ENCODE measurements at places on chromosomes 4 and X.
A peak's percentile ranks its signal among the peaks of the same experiment; 100 is the strongest.

DNA sequence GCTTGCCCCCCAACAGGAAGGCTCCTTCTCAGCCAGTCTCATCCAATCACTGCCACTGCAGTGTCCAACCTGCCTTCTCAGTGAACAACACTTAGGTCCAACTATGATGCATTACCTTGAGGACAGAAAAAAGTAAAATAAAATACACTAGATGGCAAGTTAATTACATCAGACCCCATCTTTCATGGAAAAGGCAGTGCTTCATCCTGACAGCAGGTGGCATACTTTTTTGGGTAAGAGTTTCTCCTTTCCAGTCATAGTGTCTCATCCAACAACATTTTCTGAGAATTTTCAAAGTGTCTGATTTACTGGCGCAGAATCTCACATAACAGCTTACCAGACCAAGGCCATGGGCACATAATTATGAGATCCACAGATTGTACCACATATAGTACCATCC is 1742.8 kb downstream of the PCDH7 start:
- DNase-seq, result no peak

GRCh38 chrX:20237864-20238263 is 28.8 kb downstream of the RPS6KA3 start:
- no peak for DNase-seq

GRCh38 chrX:53073115-53073586 is 9.0 kb upstream of the TSPYL2 start:
- DNase-seq, result no peak

GRCh38 chr4:113020966-113021365 is 28.5 kb upstream of the ANK2 start:
- DNase-seq, result no peak

- no peak for DNase-seq
Measured at GRCh38 chrX:13845721-13846378, 29.0 kb upstream of the GPM6B start.

DNA sequence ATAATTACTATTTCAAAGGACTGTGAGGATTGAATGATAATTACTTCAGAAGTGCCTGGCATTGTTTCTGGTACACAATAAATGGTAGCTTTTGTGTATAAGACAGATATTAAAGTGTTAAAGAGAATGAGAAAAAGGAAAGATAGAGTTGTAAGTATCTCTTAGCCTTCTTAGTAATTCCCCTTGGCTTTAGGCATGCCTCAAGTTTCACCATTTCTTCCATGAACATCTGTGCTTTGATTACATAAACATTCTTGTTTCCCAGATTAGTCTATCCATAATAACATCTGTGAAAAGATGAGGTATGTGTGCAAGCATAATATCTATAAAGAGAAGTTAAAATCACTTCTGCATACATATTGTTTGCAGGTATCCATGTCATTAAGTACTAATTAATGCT is 230.9 kb upstream of the TEX13A start:
- no peak for DNase-seq

DNA sequence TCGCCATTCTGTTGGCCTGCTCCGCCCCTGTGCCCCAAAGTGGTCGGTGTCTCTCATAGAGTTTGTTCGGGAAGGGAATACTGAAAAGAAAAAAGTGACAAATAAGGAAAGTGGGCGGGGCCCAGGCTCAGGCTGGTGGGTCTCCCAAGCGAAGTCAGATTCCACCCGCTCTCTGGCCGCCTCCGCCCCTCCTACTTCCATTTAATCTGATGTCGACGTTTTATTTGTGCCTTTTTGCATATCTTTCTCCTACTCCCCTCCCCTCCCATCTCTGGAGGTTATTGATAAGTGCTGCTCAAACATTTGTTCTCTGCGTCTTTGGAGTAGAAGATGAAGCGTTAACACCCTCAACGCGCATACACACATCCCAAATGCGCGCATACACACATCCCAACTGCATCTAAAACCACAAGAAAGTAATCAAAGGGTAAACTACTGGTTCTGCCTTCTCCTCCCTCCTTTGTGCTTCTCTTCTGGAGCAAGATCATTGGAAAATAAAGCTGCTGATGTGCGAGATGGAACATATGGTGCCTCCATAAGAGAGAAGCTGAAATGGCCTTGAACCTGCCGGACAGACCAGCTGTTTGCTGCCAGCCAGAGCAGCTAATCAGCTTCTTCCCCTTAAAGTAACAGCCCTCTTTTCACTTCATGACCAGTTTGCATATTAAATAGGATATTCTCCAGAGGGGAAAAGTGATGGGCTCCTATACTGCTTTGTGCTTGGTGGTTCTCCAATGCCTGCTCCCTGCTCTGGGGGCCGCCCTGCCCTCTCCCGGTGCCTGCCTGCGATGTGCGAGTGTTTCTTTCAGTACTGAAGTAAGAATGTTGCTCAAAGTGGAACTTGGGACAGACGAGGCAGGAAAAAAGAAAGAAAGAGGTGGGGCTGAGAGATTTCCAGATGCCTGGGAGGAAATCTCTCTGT is 3.1 kb downstream of the MAMLD1 start:
- no peak for DNase-seq

DNA sequence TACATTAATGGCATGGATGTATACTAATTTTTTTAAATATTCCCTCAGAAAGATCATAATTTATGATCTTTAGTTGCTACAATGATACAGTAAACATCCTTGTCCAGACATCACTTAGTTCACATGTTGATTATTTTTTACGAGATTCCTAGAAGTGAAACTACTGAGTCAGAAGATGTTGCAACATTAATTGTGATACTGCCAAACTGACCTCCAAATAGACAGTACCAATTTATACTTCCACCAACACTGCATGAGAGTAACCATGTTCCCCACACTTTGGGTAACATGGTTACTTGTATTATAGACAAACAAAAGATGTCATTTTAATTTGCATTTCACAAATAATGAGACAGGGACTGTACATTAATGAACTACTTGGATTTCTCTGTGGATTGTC is 19.6 kb downstream of the RCHY1 start:
- no peak for DNase-seq

DNA sequence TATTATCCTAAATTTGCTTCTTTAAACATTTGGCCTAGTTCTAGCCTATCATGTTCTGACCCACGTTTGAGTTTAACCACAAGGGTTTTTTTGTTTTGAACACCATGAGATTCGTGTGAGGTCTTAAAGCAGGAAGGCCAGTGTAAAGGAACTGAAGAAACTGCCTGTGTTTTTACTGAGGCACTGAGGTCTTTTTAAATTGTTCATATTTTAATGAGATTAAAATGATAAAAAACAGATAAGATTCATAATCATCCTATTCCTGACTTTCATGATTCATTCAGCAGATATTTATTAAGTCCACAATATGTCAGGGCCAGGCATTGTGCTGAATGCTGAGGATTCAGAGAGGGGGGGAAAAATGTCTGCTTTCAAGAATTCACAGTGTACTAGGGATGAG is 3.2 kb downstream of the RPS6KA3 start:
- DNase-seq, result peak; percentile 47

DNA sequence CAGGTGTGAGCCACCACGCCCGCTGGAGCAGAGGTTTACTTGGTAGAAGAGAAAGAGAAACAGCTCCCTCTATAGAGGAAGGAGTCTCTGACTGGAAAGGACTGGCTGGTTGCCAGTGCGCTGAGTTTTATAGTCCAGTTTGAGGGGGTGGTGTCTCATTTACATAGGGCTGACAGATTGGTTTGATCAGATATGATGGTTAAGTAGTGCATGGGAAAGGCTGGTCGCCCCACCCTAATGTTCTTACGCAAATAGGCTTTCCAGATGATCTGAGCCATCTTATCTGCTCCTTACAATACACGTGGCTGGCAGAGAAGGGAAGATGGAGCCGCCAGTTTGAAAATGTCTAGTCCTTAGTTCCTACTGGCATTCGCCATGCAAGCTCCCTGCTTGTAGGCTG is 439.5 kb downstream of the NAF1 start:
- DNase-seq, result no peak

GRCh38 chr4:30783751-30784150 is 63.6 kb downstream of the PCDH7 start:
- DNase-seq, result no peak

DNA sequence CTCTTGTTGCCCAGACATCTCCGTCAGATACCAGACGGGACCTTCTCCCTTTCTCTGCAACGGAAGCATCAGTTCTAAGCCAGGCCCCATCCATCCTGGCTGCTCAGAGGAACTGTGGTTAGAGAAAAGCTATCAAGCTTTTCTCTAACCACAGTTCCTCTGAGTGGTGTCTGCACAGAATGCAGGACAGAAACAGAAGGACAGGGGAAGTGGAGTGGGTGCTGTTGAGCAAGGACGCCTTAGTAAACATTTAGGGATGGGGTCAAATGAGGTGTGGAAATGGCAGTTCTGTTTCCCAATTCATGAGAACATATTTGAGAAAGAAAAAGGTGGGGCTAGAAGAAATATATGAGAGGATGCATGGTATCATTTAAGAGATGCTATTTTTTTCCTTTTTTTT is 283.8 kb downstream of the CRLF2 start:
- no peak for DNase-seq

DNA sequence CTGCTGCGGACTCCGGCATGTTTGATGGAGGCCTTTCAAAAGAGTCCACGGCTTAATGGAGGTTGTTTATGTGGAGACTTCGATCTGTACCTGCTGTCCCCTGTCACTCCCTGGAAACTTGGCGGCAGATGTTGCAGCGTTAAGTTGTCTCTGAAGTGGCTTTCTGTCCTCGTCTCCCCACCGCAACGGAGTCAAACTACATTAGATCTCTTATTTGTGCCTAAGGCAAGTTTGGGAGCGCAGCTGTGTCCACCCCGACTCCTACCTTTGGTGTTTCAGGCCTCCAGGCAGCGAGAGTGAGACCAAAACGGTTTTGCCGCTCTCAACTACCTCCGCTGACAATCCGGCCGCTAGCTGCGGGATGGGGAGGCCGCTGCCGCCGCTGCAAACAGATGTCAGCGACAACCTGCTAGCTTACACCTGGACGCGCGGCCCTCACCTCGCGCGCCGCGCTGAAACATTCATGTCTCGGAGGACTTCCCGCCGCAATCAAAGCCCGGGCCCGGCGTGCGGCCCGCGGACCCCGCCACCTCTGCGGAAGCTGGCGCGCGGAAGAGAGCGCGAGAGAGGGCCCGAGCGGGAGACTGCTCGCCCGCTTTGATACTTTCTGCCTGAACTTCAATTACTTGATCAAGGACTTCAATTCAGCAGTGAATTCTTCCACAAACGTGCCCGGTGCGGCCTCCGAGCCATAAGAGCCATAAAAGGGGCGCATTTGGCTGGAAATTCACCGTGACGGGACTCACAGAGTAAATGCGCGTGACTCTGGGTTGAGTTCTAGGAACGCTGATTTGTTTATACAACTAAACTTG is 108.4 kb downstream of the ANTXR2 start:
- no peak for DNase-seq

GRCh38 chr4:1203026-1203616 is 30.7 kb upstream of the SPON2 start:
- no peak for DNase-seq

DNA sequence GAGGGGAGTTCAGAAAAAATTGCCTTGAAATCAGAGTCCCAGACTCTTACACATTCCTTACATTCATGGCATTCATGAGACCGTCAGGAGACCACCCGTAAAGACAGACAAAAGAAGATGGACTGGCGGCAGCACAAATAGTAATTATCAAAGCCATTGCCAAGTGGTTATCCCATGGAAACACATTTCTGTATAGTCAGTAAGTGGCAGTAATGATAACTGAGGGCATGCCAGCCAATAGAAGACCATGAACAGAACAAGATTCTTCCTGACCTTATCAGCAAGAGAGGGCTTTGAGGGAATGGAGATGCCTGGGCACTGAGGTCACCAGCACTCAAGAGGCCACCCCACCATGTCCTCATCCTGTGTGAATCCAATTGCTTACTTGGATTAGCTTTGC is 121.7 kb upstream of the HCCS start:
- no peak for DNase-seq

DNA sequence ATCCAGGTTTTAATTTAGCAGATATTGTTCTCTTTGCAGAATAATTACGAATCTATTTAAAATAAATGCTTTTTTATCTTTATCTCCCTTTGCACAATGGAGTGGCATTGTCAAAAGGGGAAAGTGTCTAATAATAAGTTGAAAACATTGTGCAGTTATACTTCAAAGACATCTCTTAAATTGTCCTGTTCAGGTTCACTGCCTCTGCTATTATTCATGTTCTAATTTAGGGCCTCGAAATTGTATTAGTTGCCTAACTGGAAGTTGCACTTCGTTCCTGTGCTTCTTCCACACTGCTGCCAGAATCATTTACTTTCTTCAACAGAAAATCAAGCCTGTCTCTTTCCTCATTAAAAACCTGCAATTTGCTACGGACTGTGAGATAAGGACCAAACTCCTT is 150.5 kb upstream of the SPRY1 start:
- DNase-seq, result no peak

DNA sequence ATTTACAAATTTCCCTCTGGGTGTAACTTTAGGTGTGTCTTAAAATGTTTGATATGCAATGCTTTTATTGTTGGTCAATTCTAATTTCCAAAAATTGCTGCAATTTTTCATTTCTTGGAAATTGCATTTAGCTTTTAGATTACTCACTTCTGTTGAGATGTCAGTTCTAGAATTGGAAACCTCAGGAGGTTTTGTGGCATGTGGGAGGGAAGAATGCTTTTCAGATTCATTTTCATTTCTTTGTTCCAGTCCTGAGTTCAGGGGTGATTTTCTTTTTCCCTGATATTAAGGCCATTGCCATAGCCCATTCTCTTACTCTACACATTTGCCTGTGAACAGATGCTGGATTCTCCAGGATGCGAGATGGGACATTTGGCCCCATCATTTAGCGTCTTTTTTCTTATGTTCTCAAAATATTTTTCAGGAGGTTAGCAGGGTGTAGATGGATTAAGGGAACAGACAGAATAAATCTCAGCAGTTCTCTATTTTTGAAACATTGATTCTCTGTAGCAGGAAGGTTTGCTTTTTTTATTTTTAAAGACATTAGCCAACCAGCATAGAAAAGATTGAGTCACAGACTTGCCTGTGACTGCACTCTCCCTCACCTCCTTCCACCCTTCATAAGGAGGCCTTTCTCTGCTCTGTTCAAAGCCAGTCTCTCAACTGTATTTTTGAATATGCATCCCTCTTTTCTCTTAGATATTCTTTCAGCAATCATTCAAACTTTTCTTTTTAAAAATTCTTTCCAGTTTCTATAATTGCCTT is 238.4 kb upstream of the ANXA3 start:
- DNase-seq, result no peak

DNA sequence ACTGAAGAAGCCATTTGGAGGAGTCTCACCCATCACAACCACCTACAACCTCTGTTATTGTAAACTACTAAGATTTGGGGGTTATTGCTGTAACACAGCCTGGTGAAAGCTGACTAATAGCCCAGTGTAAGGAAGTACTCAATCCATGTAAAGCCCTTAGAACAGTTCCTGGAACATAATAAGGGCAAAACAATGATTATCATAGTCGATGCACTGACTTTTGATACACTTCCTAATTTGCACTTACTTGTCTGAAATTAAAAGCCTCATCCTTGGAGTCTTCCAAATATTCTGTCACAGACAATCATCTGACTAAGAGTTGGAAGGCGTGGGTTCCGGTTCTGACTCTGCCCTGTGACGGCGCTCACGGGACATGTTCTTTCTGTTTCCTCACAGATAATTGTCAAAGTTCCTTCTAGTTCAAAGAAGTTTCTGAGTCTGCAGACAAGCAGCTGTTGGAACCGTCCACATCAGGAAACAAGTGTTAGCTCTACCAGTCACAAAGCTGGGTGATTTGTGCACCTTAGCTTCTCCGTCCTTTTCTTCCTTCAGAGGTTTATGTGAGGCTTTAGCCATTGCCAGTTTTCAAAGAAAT is 33.4 kb upstream of the RASGEF1B start:
- no peak for DNase-seq
